AG04449 (cell line): ENCODE measurements at places on chromosomes 12 and 14.

GRCh38 chr12:12007001-12007712 is 63.6 kb upstream of the BCL2L14 start:
- no peak for DNase-seq

DNA sequence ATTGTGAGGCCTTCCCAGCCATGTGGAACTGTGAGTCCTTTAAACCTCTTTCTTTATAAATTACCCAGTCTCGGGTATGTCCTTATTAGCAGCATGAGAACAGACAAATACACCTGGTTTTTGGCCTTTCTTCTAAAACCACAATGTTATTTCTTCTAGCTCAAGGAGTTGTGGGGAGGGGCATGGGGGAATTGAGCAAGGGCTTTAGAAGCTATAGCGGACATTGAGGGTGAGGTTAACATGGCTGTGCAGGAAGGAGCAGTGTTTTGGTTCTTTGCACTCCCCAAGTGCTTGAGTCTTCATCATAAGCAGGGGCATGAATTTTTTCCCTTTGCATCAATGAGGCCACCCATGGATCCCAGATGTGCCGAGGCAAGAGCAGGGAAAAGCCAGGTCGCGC is 86.8 kb downstream of the SPRING1 start:
- DNase-seq: no peak

- no peak for DNase-seq
Observed at GRCh38 chr14:93426750-93427149, 4.0 kb upstream of the UNC79 start.

- no peak for DNase-seq
Observed at GRCh38 chr12:70277973-70278372, 34.7 kb downstream of the CNOT2 start.

GRCh38 chr14:88864198-88864597 is 39.7 kb downstream of the TTC8 start:
- DNase-seq: no peak
